CD8-positive, alpha-beta memory T cell (primary cell): ENCODE measurements at places on chromosomes 1 and 21.
A peak's percentile ranks its signal among the peaks of the same experiment; 100 is the strongest.

DNA sequence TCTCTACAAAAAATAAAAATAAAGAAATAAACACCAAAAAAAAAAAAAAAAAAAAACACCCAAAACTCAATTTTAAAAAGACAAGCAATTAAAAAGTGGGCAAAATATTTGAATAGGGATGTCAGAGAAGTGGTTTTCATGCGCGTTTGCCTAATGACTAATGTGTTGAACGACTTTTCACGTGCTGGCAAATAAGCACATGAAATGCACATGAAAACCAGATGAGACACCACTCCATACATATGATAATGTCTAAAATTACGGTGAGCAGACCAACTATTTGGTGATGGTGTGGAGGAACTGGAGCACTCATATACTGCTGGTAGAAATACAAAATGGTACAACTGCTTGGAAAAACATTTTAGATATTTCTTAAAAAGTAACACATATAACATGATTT is 39.4 kb upstream of the UHMK1 start:
- no peak overlapping the region for H3K4me3 ChIP-seq
- H3K36me3 ChIP-seq, result no peaks in the 10 kb centered on the region
- H3K4me1 ChIP-seq, result no peaks in the 10 kb centered on the region
- no peaks in the 10 kb centered on the region for H3K27me3 ChIP-seq
- no peak overlapping the region for H3K27ac ChIP-seq

DNA sequence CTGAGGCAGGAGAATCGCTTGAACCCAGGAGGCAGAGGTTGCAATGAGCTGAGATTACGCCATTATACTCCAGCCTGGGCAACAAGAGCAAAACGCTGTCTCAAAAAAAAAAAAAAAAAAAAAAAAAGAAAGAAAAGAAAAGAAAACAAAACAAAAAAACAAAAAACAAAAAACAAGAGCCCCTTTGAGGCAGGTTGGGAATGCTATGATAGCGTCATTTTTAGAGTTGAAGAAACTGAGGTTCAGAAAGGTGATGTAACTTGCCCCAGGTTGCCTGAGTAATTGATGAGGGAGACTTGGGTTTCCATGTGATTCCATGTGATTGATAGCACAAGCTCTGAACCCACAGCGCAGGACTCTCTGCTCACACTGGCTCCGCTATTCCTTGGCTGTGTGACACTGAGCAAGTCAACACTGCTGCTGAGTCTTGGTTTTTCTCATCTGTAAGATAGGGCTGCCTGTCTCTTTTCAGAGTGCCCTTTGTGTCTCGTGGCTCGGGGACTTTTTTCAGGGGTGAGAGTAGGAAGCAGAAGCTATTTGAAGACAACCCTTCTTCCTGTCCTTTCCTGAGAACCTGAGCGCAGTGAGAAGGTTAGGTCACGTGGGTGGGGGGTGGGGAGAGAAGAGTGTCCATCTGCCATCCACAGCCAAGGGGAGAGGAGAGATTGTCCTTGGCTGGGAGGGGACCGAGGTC is 2.5 kb downstream of the CNR2 start:
- peaks cover 62% of the 10 kb centered on the region for H3K4me1 ChIP-seq
- no peaks in the 10 kb centered on the region for H3K36me3 ChIP-seq
- H3K27me3 ChIP-seq, result no peaks in the 10 kb centered on the region
- DNase-seq, result peak; percentile 10

GRCh38 chr1:234760303-234760723 is 150.3 kb upstream of the IRF2BP2 start:
- no peak for DNase-seq
- no peak overlapping the region for H3K4me3 ChIP-seq
- no peaks in the 10 kb centered on the region for H3K27me3 ChIP-seq
- H3K4me1 ChIP-seq, result peaks cover 27% of the 10 kb centered on the region

DNA sequence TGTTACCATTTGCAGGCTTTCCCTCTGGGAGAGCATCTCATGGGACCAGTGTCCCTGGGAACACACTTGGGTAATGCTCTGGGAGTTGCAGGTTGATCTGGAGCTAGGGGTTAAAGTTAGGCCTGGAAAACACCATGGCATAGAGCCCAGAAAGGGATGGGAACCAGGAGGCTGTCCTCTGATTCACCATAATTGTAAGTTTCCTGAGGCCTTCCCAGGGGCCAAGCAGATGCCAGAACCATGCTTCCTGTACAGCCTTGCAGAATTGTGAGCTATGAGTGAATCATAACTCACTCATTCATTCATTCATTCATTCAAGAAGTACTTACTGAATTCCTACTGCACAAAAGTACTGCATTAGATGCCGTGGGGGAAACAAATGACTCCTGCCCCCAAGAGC is 50.0 kb downstream of the LACTBL1 start:
- H3K27me3 ChIP-seq, result no peaks in the 10 kb centered on the region
- H3K4me1 ChIP-seq, result no peaks in the 10 kb centered on the region
- H3K4me3 ChIP-seq, result no peak overlapping the region
- DNase-seq, result no peak
- H3K36me3 ChIP-seq, result no peaks in the 10 kb centered on the region

GRCh38 chr1:190711069-190711468 is 233.4 kb upstream of the BRINP3 start:
- no peaks in the 10 kb centered on the region for H3K36me3 ChIP-seq
- H3K27ac ChIP-seq, result no peak overlapping the region
- H3K27me3 ChIP-seq, result no peaks in the 10 kb centered on the region
- no peak overlapping the region for H3K4me3 ChIP-seq

DNA sequence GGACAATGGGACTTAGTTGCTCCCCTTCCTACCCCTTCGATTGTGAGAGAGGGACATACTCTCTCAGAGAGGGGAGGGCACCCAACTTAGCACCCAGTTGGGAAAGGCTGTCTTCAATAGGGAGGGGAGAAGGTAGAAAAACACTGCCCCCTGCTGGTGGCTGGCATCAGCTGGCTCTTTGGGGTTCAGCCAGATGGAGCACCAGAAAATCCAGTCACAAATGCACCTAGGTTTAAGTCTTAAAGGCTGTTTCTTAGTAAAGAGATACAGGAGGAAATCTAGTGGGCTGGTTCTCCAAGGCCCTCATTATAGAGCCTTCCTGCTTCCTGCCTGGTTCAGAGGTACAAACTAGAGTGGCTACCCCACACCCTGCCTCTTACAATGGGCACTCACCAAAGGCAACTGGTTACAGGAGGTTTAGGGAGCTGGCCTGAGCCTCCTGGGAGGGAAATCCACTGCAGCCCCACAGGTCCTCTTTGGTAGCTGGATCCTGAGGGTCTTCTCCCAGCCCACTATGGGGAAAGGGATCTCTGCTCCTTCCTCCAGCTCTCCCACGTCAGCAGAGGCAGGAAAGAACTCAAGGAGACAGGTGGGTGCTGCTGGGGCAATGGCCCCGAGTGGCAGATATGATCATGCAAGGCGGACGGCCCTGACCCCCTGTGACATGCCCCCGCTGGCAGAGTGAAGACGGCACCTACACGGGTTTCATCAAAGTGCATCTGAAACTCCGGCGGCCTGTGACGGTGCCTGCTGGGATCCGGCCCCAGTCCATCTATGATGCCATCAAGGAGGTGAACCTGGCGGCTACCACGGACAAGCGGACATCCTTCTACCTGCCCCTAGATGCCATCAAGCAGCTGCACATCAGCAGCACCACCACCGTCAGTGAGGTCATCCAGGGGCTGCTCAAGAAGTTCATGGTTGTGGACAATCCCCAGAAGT is 28.3 kb downstream of the EIF2D start:
- peak; percentile 77 for DNase-seq
- H3K36me3 ChIP-seq, result peaks cover 64% of the 10 kb centered on the region

DNA sequence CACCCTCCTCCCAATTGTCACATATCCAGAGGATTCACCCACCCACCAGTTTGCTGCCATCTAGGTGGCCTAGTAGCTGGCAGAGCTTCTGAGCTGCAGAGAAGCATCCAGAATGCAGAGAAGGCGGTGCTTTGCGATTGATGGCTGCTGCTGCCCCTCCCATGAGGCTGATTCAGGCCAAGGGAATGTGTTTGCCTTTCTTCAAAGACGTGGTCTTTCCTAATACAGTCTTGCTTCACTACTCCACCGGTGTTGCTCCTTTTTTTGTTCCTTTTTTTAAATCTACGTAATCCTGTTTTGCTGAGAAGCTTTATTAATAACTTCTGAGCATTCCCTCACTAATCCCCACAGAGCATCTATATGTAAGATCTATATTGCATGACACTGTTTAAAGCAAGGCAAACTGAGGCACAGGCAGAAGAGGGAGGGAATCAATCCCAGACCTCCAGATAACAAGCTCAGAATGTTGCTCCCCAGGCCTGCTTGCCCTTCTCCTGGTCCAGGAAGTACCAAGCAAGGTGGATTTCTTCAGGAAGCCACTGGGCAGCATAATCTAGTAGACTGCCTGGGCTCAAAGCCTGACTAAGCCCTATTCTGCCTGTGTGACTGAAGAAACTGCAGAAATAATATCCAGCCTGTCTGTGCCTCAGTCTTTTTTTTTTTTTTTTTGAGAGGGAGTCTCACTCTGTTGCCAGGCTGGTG is 275.5 kb upstream of the FMN2 start:
- no peak overlapping the region for H3K27ac ChIP-seq
- H3K36me3 ChIP-seq, result no peaks in the 10 kb centered on the region
- H3K4me1 ChIP-seq, result no peaks in the 10 kb centered on the region
- H3K27me3 ChIP-seq, result no peaks in the 10 kb centered on the region
- H3K4me3 ChIP-seq, result no peak overlapping the region

DNA sequence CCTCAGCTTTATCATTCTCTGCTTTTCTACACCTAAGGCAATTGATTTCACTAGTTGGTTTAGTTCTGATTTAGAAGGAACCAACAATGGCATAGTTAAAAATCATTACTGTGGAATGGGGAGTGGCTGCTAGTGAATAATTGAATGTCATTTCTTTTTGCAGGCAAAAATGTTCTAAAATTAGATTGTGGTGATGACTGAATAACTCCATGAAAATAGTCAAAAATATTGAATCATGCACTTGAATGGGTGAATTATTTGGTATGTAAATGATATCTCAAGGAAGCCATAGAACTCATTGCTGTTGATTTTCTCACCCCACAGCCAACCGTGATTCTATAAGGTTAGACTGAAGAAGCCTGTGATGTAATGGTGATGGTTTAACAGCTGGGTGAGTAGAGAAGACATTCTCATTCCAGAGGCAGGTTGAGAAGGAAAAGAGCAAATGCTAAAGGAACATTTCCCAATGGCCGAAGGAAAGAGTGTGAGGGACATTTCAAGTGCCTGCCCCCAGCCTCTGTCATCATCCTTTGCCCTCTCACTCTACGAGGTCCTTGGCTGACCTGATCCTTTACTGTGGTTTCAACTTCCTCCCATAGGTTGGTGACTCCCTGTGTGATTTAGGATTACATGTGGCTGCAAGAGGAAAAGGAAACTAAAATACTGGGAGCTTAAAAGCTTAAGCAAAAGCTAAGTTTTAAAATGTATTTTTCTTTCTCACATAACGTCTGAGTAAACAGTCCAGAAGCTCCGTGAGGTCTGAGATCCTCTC is 12.5 kb downstream of the OVAAL start:
- no peak overlapping the region for H3K4me3 ChIP-seq
- no peak overlapping the region for H3K27ac ChIP-seq
- H3K36me3 ChIP-seq, result no peaks in the 10 kb centered on the region
- H3K4me1 ChIP-seq, result no peaks in the 10 kb centered on the region

DNA sequence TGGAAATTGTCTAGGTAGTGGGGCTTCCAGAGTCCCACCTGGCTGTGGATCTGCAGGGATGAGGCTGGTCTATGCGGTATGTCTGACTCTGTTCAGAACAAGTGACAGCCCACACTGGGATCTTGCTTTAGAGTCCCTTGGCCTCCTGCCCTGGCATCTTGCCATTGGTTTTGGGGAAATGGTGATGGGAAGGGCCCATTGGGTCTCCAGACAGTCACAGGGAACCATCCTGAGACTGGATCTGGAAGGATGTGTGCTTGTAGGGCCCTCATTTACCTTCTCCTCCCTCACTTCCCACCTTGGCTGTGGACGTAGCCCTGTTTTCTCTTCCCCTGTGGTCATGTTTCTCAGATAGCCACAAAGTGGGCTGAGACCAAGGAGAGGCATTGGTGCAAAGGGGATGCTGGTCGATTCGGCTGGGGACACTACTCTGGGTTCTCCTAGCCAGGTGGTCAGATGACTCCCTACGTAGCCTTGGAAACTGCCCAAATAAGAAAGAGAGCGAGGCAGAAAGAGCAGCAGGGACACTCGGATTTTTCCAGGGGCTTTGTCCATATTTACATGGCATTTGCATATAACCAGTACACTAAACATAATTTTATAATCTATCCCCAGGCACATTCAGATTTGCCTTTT is 15.1 kb downstream of the SOX13 start:
- H3K27me3 ChIP-seq, result no peaks in the 10 kb centered on the region
- no peaks in the 10 kb centered on the region for H3K4me1 ChIP-seq
- DNase-seq, result no peak
- H3K36me3 ChIP-seq, result no peaks in the 10 kb centered on the region

GRCh38 chr1:76764638-76765454 is 102.4 kb upstream of the ST6GALNAC5 start:
- H3K27me3 ChIP-seq, result no peaks in the 10 kb centered on the region
- H3K4me3 ChIP-seq, result no peak overlapping the region
- no peak overlapping the region for H3K27ac ChIP-seq

GRCh38 chr1:223621312-223621734 is 44.2 kb downstream of the CAPN8 start:
- no peak overlapping the region for H3K27ac ChIP-seq
- DNase-seq, result no peak
- no peak overlapping the region for H3K4me3 ChIP-seq
- H3K4me1 ChIP-seq, result no peaks in the 10 kb centered on the region
- H3K27me3 ChIP-seq, result no peaks in the 10 kb centered on the region

DNA sequence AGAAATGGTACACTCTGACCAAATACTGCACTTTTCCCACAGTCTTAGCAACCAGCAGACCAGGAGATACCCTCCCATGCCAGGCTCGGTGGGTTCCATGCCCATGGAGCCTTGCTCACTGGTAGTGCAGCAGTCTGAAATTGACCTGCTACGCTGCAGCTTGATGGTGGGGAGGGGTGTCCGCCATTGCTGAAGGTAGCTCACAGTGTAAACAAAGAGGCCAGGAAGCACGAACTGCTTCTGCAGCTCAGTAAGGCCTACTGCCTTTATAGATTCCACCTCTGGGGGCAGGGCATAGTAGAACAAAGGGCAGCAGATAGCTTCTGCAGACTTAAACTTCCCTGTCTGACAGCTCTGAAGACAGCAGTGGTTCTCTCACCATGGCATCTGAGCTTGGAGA is 12.3 kb upstream of the IFI44L start:
- H3K4me1 ChIP-seq, result no peaks in the 10 kb centered on the region
- no peaks in the 10 kb centered on the region for H3K27me3 ChIP-seq
- no peak overlapping the region for H3K27ac ChIP-seq
- no peak for DNase-seq
- H3K4me3 ChIP-seq, result no peak overlapping the region
- no peaks in the 10 kb centered on the region for H3K36me3 ChIP-seq

DNA sequence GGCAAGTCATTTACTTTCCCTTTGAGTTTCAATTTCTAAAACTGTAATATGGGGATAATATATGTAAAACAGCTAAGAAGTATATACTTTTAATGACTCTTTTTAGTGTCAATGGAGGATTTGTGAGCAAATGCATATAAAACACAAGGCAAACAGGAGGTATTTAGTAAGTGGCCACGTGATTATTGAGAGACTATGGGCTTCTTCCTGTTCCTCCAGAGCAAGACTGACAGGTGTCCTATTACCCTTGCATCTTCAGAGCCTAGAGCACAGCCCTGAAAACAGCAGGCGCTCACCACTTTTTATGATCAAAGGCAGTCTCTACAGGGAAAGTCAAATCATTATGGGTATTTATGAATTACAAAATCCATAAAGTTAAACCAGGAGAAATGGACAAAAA is 941 bp upstream of the ROR1 start:
- H3K27ac ChIP-seq, result no peak overlapping the region
- no peaks in the 10 kb centered on the region for H3K4me1 ChIP-seq
- H3K4me3 ChIP-seq, result no peak overlapping the region
- H3K27me3 ChIP-seq, result peaks cover 23% of the 10 kb centered on the region
- H3K36me3 ChIP-seq, result no peaks in the 10 kb centered on the region
- no peak for DNase-seq
